ENCODE measurements at places on chromosomes 11 and 22.

- DNase-seq: no peak
Measured at GRCh38 chr11:18479063-18479462, 23.4 kb downstream of the LDHAL6A start.

- DNase-seq: peak; percentile 11
Measured at GRCh38 chr11:121112498-121113455, 11.7 kb downstream of the TECTA start.

- no peak for DNase-seq
Measured at GRCh38 chr11:133065847-133066485, 466.3 kb downstream of the OPCML start.

GRCh38 chr11:1029654-1030053 is 6.9 kb downstream of the MUC6 start:
- no peak for DNase-seq

GRCh38 chr11:66072081-66072480 is 2.0 kb downstream of the PACS1 start:
- DNase-seq: no peak

DNA sequence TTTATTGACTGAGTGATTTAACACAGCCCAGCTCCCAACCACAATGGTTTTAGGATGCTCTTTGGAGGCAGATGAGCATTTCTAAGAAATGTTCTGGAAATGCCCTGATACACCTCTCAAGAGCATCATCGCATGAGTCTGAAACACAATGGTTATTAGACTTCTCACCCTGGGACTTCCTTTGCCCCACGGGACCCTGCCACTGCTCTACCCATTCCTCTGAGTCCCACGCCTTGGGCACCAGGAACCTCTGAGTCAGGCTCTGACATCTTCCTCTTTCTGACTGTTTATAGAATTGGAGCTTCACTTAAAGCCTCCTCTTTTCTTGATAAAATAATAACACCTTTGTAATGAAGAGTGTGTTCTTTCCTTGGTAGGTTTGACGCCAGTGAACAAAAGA is 85.6 kb upstream of the PARVA start:
- DNase-seq: no peak

- peak; percentile 65 for DNase-seq
Measured at GRCh38 chr22:37309211-37310074, 27.1 kb downstream of the CYTH4 start.
